ENCODE measurements at places on chromosomes 13 and 19.

- no peak for DNase-seq
Measured at GRCh38 chr13:72622546-72622945, 104.9 kb downstream of the MZT1 start.

DNA sequence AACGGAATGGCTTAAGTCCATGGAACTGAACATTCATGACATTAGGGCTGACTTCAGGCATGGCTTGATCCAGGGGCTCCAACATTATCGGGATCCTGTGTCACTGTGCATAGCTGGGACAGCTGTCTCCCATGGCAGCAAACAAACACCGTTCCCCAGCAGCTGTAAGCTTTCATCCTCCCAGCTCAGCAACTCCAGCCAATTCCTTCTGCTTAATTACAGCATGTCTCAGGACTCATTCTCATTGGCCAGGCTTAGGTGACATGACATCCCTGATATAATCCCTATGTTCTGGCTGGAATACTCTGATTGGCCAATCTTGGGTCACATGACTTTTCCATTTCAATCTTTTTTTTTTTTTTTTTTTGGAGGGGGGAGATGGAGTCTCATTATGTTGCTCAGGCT lies 10.9 kb upstream of the TLE5 start:
- DNase-seq: no peak

GRCh38 chr13:20136781-20137703 lies 23.8 kb downstream of the GJA3 start:
- DNase-seq: no peak

- DNase-seq: no peak
Measured at GRCh38 chr13:109974354-109974753, 188.0 kb upstream of the IRS2 start.

DNA sequence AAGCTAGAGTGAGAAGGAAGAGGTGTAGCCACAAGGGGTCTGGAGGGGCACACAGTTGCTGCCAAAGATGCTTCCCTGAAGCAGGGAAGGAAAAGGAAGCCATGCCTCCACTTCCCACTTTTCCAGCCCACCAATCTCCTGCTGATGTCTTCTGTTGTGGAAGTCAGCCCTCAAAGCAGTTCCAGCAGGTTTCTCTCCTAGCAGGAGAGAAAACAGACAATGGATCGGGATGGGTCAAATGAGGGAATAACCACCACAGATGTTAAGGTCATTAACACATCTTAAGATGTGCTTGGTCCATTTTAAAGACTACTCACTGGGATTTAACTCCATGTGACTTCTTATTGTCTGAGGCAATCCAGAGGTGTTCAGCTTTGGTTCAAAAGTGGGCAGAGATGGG lies 284.1 kb upstream of the SOX21 start:
- DNase-seq: no peak

DNA sequence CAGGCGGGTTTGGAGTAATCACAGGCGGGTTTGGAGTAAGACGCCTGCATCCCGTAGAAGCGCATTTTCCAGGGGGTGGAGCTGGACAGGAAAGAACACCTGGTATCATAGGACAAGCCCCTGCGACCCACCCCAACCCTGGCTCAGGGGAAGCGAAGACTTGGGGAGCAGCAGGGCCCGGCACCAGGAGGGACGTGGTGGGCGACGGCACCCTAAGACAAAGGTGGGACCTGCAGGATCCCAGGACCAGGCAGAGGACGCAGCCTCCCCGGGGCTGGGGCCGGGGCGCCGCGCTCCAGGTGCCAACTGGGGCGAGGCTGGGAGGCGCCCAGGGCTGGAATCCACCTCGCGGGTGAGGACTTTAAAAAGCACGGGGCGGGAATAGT lies 520 bp downstream of the ZNF600 start:
- DNase-seq: no peak
